Thoracic aorta (tissue), 2 donors: ENCODE measurements at places on chromosomes 7 and 10. TPM values are rescaled to one million over a fixed set of nuclear protein-coding genes. Genes with fewer than 3 reads are reported as not detected.

- no peak for DNase-seq
Observed at GRCh38 chr7:99369767-99370391, 4.7 kb upstream of the ARPC1B start.

DNA sequence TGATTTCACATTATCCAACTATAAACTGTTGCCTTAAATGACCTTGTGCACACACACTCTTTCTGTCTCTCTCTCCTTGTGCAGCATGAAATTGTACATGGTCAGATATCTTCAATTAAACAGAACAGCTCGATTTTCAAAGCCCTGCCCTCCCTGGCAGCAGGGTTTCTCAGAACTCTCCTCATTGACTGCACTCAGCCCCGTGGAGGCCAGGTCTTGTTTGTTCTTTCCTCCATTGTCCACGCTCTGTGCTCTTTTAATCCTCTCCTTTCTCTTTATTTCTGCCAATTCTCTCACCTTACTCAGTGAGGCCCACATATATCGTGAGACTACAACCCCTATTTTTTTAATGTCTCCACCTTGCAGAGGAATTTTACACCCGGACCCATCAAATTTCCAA, 175.9 kb upstream of the STK17A start:
- DNase-seq, result no peak

DNA sequence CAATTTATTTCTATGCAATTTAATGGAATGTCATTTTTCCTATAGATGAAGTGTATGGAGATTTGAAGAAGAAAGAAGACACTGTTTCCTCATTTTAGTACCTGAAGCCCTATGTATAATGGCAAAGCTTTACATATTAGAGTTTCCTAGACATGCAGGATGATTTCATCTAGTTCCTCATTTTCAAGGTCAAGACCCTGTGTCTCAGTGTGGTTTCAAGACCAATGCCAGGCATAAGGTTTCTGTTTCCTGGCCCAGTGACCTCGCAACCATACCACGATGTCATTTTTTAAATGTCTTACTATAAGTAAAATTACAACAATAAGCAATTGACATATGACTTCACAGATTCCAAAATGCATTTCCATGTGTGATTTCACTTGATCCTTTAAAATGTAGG, 336.5 kb upstream of the PRKCQ start:
- DNase-seq, result no peak

GRCh38 chr7:116802746-116803152, 59.6 kb upstream of the CAPZA2 start:
- no peak for DNase-seq

The PRLHR gene
- not detected for total RNA-seq

The CALML3 gene
- total RNA-seq, result not detected
